ENCODE measurements at places on chromosomes 7 and 10.

DNA sequence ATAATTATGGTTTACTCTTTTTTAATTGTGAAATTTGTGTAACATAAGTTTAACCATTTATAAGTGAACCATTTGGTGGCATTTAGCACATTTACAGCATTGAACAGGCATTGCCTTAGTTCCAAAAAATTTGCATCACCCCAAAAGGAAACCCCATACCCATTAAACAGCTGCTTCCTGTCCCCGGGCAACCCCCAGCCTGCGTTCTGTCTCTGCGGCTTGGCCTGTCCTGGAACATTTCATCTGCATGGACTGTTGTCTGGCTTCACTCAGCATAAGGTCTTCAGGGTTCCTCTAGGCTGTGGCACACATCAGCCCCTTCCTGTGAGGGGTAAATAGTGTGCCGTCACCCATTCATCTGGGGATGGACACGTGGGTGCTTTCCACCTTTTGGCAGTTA is 6.9 kb downstream of the RET start:
- no peak for DNase-seq

DNA sequence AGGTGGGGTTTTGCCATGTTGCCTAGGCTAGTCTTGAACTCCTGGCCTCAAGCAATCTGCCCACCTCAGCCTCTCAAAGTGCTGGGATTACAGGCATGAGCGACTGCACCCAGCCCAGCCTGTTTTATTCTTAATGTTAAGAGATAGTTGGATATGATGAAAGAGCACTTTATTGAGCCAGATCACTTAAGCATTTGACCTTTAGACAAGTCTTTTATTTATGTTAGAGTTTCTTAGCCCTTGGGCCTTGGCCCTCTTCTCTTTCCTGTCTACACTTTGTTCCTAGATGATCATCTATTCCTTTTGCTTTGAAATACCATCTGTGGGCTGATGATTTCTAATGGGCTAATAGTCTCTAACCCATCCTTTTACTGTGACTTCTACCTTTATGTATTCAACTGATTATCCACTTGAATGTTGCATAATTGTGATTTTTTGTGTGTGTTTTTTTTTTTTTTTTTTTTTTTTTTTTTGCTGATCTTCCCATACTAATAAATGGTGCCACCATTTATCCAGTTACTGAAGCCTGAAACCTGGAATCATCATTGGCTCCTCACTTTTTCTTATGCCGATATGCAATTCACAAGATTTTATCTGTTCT is 34.8 kb downstream of the BTRC start:
- no peak for DNase-seq

GRCh38 chr7:26188206-26188956 is 12.2 kb downstream of the HNRNPA2B1 start:
- peak; percentile 43 for DNase-seq

GRCh38 chr7:4071370-4072058 is 610.6 kb upstream of the FOXK1 start:
- DNase-seq = no peak

DNA sequence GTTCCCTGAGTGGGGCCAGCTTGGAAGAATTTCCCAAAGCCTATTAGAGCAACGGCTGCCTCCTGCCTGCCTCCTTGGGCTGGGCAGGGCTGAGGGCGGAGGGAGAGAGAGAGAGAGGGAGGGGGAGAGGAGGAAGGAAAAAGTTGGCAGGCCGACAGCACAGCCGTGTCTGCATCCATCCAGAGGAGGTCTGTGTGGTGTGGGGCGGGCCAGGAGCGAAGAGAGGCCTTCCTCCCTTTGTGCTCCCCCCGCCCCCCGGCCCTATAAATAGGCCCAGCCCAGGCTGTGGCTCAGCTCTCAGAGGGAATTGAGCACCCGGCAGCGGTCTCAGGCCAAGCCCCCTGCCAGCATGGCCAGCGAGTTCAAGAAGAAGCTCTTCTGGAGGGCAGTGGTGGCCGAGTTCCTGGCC is at the start of gene AQP1:
Gene AQP1 (plus strand): TSS at position 293 of the 409 bp plus-strand sequence. CDS start 57 bp downstream, at position 350.
- peak; percentile 73 for DNase-seq

- DNase-seq = no peak
Observed at GRCh38 chr10:88954458-88955083, 2.0 kb upstream of the ACTA2 start.
